Activated naive CD8-positive, alpha-beta T cell treated with anti-CD3 and anti-CD28 coated beads, Interleukin-2, amount 50 U/mL, for 16 hours (primary cell): ENCODE measurements at places on chromosomes 11 and 22.

DNA sequence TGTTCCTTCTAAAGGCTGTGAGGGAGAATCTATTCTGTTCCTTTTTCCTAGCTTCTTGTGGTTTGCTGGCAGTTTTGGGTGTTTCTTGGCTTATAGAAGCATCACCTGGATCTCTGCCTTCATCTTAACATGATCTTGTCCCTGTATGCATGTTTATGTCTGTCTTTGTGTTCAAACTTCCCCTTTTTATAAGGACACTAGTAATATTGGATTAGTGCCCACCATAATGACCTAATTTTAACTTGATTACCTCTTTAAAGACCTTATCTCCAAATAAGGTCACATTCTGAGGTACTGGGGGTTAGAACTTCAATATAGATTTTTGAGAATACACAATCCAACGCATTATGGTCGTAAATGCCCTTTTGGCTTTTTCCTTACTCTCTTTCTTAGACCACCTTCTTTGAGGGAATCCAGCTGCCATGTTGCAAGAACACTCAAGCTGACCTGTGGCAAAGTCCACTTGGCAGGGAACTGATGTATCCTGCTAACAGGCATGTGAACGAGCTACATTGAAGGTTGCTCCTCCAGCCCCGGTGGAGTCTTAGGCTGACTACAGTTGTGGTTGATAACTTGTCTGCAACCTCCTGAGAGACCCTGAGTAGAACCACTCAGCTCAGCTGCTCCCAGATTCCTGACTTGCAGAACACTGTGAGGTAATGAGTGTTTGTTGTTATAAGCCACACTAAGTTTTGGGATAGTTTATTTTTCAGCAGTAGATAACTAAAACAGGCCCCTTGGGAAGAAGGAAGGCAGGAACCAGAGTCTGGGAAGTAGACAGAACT, 127.1 kb upstream of the OR9Q1 start:
- DNase-seq = no peak

- no peak for DNase-seq
Measured at GRCh38 chr22:16824716-16825687, at the start of gene XKR3. Gene XKR3, minus strand, starts transcription at chr22:16825411. Its CDS starts 17,338 bp downstream, at chr22:16808073.

GRCh38 chr11:121099885-121100284, 1.2 kb upstream of the TECTA start:
- DNase-seq = no peak

- no peak for DNase-seq
Measured at GRCh38 chr11:112963368-112963955, 2.2 kb downstream of the NCAM1 start.

GRCh38 chr11:80873310-80873999, 1432.6 kb upstream of the TENM4 start:
- no peak for DNase-seq

DNA sequence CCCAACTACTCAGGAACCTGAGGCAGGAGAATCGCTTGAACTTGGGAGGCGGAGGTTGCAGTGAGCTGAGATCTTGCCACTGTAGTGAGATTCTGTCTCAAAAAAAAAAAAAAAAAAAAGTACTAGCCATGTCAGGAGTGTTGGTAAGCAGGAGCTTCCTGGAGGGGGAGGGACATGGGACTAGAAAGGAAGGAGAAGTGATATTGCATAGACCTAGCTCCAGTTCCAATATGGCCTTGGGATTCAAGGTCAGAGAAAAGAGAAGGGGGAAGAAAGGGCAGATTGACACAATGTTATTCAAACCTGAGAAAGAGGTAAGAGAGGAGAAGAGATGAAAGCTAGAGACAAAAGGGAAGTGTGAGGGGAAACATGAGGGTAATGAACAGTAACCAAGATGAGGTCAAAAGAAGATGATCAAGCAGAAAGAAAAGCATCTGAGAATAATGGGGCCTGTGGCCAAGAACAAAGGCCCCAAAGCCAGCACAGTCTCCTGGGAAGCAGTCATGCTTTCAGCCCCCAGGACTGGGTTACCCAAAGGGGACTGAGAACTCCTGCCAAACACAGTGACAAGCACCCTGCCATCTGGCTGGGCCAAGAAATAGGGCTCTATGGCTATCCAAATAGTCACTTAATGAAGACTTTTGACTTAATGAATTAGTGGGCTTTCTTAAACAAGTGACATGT, 51.7 kb upstream of the FTH1 start:
- DNase-seq = no peak

- DNase-seq = no peak
Measured at GRCh38 chr11:20197881-20198280, 37.6 kb upstream of the DBX1 start.

GRCh38 chr22:20027966-20028854, 7.3 kb downstream of the TANGO2 start:
- DNase-seq = no peak

DNA sequence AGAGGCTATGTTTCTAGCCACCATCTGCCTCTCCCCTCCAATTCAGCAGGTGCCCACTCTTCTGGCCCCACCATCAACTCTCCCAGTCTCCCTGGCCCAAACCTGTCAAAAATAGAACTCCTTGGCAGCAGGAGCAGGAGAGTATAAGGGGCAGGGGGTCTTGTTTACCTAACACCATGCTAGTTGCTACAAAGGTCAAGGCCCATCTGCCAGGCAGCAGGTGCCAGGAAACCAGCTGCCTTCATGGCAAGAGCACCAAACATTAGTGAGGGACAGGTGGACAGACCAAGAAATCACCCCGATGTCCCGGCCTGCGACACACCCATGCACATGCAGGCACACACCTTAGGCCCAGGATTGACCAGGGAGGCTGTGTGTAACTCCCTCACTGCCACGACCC, 387.9 kb downstream of the BUD13 start:
- no peak for DNase-seq

- DNase-seq = no peak
Measured at GRCh38 chr22:45180146-45180679, 16.5 kb downstream of the NUP50 start.

DNA sequence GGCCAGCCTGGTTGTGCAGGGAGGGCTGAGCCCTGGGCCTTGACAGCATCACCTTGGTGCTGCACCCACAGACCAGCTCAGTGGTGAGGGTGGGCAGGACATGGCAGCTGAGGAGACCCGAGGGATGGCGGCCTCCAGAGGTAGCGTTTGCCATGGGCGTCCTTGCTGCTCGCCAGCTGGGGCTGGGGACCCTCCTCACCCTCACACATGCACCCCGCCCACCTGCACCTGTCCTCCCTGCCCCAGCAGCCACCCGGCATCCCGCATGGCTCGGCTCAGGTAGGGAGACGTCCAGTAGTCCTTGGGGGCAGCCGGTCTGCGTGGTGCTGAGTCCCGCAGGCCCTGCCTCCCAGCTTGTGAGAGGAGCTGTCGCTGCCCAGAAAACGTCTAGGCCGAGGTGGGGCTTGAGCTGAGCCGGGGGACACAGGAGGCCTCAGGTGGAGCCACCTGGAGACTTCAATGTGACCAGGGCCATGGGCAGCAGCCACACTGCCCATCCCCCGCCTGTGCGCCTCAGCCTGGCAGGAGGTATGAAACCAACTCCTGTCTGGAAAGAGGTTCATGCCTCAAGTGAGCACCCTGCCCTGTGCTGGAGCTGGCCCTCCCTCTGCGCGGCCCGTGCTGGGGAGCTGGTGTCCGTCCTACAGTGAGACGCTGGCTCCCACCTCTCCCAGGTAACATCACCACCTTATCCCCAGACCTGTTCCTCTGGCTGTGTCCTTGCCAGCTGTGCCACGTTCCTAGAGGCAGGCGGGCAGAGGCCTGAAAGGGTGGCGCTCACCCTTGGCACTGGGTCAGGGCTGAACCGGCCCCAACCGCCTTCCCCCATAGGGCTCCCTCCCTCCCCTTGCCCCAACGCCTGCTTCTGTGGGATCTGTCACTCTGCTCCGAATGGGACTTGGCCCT, 3.3 kb upstream of the TRABD start:
- no peak for DNase-seq

- DNase-seq = no peak
Measured at GRCh38 chr22:41526226-41526829, 17.9 kb downstream of the POLR3H start.

GRCh38 chr11:46238078-46238966, 39.1 kb upstream of the CREB3L1 start:
- DNase-seq = no peak

DNA sequence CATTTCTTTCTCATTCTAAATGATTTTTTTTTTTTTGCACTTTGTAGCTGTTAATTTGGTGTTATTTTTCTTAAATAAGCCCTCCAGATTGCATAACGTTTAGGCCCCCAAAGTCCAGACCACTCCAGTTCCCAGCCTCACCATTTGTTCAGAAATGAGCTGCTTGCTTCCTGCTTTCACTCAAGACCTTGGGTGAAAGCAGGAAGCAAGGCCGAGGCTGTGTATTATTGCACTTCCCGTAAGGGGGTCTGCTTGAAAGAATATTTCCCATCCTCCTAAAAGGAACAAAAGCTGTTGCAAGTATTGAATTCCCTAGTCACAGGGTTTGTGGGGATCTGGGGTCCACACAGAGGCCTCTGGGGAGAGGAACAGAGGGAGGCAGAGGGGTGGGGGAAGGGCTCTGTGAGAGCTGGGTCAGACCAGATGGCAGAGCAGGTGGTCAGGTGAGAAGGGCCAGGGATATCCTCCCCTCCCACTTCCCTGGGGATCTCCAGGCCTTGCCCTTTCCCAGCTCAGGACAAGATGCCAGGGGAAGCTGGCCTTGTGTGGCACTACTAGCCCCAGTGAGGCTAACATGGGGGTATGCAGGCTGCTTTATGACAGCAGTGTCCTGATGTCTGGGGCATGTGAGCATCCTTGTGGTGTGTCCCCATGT, 51.6 kb upstream of the MYEOV start:
- no peak for DNase-seq

DNA sequence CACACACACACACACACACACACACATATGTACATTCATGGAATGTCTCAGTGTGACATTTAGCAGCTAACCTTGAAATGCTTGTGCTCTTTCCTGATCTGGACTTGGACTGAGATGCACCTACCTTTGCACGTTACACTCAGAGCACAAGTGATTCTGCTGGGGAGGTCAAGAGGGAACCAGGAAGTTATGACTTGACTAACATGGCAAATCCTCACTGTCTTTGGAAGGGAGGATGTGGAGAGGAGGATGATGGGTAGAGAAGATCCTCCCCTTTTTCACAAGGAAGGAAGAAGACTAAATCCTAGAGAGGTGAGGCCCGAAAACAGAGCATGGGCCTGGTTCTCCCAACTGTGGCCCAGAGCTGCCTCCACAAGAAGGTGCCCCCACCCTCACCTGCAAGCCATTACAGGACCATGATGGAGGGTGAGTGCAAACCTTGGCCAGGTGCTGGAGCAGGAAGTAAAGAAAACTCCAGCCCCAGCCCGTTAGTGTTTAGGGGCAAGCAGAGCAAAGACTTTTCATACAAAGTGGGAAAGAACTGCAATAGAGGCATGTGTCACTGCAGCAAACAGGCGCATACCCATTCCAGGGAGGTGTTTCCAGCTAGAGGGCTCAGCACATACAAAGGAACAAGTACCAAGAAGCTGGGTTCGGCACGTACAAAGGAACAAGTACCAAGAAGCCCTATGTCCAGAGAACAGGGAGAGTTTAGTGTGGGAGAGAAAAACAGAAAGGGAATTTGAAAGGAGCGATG, 26.4 kb downstream of the SCN4B start:
- no peak for DNase-seq

- no peak for DNase-seq
Measured at GRCh38 chr11:35478471-35479091, 46.8 kb downstream of the PAMR1 start.

DNA sequence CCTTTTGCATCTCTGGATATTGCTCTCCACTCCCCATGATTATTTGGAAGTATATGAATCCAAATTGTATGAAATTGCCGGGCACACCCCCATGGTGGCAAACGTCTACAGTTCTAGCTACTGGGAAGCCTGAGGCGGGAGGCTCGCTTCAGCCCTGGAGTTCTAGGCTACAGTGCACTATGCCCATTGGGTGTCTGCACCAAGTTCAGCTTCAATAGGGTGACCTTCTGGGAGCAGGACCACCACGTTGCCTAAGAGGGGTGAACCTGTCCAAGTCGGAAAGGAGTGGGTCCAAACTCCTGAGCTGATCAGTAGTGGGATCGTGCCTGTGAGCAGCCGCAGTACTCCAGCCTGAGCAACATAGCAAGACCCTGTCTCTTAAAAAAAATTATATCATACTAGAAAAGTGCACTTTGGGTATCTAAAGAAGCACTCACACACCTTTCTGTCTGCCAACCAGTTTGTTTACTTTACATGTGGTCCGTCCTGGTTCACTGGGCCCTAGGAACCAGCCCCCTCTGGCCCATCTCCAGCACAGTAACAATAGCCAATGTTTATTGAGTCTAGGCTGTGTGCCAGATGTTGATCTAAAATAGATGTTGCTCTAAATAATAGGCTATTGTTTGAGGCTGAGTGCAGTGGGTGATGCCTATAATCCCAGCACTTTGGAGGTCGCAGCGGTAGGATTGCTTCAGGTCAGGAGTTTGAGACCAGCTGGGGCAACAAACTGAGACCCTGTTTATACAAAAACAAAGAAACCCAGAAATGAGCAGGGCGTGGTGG, 16.4 kb upstream of the KAT5 start:
- DNase-seq = no peak

DNA sequence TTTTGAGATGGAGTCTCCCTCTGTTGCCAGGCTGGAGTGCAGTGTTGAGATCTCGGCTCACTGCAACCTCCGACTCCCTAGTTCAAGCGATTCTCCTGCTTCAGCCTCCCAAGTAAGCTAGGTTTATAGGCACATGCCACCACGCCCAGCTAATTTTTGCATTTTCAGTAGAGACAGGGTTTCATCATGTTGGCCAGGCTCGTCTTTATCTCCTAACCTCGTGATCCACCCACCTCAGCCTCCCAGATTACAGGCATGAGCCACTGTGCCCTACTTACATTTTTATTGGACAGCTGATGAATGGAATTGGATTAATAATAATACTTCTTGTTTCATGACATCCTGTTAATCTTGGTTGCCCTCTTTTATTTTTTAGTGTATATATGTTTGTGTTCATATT, 3.0 kb upstream of the MRGPRD start:
- DNase-seq = no peak

DNA sequence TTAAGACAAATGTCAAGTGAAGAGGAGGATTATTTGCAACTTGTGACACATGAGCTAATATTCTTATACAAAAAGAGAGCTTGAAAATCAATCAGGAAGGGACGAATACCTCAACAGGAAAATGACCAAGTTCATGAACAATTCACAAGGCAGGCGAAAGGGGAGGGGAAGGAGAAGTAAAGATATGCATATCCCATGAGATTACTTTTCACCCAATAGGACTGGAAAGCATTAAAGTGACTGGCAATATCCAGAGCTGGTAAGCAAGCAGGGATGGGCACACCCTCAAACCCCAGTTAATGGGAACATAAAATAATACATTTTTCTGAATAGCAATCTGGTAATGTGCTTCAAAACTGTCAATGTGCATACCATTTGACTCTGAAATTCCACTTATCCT, 129.5 kb downstream of the SLC1A2 start:
- DNase-seq = no peak

- DNase-seq = no peak
Measured at GRCh38 chr11:132318421-132319157, 948.2 kb downstream of the NTM start.

GRCh38 chr11:11810764-11811726, 30.7 kb upstream of the USP47 start:
- no peak for DNase-seq
